Neural crest cell (in vitro differentiated cells): ENCODE measurements at places on chromosomes 2 and 18. TPM values are rescaled to one million over a fixed set of nuclear protein-coding genes. Genes with fewer than 3 reads are reported as not detected.

FOXI3 gene
- 0.12 TPM in 1 of 2 replicates, not detected in the other for total RNA-seq

KCNG2 gene
- not detected in 2 replicates for total RNA-seq

HAAO gene
- total RNA-seq, result 3.5 and 4.9 TPM in 2 replicates

RAB6C gene
- total RNA-seq, result 0.16 TPM in 1 of 2 replicates, not detected in the other

CDH2 gene
- 234 and 238 TPM in 2 replicates for total RNA-seq

- DNase-seq, result no peak
Measured at GRCh38 chr18:24065906-24066305, 51.4 kb downstream of the TTC39C start.

GRCh38 chr18:28350821-28351220, 173.9 kb upstream of the CDH2 start:
- no peak for DNase-seq

DNA sequence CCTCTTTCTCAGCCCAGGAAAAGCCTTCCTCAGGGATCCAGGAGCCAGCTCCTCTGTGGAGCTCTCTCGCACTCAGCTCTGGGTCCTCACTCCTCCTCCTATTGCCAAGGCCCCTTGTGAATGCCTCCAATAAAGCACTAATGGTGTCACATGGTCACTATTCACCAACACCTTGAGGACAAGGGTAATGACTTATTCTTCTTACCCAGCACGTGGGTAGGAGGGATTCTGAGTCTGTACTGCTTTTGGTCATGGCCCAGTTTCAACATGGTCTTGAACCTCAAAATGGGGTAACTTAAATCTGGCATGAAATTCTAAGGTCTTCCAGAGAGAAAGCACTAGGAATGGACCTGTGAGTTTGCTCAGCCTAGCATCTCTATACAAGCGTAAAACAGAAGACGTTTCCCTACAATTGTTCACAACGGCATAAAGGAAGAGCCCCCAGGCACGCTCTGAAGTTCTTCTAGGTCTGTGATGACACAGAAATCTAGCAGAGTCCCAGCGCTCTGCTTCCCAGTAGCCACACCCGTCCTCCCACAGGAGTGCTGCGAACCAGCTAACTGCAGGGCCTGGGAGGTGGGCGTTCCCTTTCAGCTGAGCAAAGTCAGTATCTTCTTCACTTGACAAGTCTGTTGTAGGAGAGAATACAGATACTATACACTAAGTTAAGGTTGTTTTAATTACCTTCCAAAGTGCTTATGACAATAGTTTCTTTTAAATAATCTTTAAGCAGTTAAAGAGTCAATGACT, 14.6 kb upstream of the KIDINS220 start:
- no peak for DNase-seq

- DNase-seq, result no peak
Measured at GRCh38 chr2:28224648-28225472, 167.8 kb upstream of the FOSL2 start.

- DNase-seq, result no peak
Measured at GRCh38 chr2:113225263-113226259, 51.8 kb downstream of the PSD4 start.

DNA sequence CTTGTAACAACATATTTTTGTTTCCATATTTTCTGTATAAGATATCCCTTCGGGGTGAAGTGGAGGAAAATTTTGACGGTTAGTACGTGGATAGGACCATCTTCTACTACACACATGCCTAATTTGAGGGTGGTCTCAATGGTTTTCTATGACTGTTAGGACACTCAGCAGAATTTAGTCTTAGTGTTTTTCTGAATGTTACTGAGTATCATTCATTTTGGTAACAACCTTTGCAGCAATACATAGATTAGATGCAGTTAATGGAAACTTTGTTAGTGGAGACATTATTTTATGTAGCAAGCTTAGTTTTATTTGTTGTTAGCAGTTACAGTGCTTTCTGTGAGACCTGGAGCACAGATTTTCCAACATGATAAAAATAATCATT, 1.6 kb downstream of the ITGAV start:
- DNase-seq, result no peak

- DNase-seq, result no peak
Measured at GRCh38 chr2:97805776-97806175, 92.4 kb downstream of the ZAP70 start.
